ENCODE measurements at places on chromosomes 7 and 10.

DNA sequence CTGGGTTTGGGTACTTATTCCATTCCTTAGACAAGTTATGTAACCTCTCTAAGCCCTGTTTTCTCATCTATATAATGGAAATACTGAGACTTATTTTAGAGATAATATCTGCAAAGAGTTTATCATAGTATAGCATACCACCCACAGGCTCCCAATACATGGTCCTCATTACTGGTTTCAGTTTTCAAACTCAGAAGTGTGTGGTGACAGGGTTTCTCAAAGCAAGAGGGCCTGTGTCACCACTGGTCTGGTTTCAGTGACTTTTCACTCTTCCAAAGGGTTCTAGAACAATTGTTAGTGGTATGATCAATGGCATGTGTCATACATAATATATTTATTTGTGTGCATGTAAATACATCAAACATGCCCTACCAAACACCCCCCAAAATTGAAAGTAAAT is 89.2 kb upstream of the BMPER start:
- DNase-seq = no peak

- no peak for DNase-seq
These were observed 164.0 kb upstream of the NRP1 start for GRCh38 chr10:33498391-33498891.

- no peak for DNase-seq
These were observed 321.4 kb upstream of the AOAH start for GRCh38 chr7:37045681-37046179.

GRCh38 chr7:79217976-79218626 is 235.4 kb downstream of the MAGI2 start:
- DNase-seq = no peak

DNA sequence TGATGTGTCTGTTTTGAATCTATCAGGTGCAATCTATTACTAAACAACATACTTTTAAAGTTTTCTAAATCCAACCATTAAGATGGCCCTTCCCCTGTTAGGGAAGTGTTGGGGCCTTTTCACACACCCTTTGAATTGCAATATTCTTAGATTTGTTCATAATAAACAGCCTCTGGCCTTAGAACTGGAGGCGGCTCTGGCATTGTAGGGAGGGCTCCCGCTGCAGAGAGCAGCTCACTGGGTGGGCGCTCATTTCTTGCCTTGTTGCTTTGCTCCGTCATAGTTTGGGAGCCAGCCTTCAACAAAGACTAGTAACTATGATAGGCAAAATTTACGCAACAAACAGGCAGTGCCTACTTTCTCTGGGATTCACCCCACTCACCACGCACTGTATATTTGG is 4.2 kb upstream of the HOXA10 start:
- no peak for DNase-seq

- peak; percentile 66 for DNase-seq
These were observed 21.0 kb upstream of the LMTK2 start for GRCh38 chr7:98085674-98086073.

All from PC-3 (cell line).